ENCODE measurements at places on chromosomes 3 and 15.

DNA sequence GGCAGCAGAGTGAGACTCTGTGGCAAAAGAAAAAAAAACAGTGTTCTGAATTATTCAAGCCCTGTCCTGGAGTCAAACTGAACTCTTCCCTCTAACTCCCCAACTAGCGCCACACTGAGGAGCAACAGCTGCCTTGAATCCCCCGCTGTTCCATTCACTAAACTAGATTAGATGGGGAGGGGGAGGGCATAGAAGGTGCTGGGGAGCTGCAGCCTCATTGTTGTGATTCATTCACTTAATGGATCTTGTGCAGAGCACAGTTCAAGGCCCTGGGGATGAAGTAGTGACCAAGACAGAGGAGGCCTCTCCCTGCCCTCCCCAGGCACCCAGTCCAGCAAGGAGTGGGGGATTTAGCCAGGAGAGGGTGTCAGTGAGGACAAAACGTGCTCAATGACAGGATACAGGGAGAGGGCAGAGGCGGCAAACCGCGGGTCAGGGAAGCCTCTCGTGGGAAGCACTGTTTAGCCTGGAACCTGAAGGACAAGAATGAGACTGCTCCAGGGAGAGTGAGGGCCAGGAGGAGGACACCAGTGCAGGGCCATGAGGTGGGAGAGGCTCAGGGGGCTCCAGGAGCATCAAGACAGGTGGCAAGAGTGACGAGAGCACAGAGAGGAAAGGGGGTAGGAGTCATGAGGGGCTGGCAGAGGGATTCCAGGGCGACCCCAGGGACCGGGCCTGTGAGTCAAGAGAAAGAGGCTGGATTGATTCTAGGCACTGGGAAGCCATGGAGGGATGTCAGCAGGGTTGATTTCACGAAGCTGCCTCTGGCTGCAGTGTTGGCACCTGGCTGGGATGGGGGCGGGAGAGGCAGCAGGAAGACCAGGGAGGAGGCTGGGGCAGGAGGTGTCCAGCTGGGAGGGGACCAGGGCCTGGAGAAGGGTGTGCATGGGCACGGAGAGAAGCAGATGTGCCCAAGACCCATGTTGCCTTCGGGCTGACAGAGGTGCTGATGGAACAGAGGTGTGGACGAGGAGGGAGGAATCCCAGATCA, 31.4 kb downstream of the ALS2CL start:
- no peak for DNase-seq

GRCh38 chr3:127074900-127075360, 92.0 kb downstream of the PLXNA1 start:
- DNase-seq, result peak; percentile 88

DNA sequence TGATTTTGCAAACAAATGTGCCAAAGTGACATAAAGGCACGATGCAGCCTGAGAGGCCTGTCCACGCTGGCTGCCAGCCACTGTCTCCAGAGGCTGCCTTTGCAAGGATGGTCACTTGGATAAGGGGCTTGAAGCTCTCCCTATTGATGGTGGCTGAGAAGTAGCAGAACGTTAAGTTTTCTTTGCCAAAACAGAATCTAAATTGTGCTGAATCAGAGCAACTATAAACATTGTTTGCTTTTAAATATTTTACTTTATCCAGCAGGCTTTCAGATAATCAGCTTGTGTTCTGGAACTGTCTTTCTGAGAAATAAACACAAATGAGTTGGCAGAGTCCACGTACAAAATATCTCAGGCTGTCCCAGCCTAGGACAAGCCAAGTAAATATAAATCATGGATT, 23.8 kb upstream of the CNBP start:
- no peak for DNase-seq

- no peak for DNase-seq
These were observed 6.3 kb downstream of the DUOXA1 start for GRCh38 chr15:45123397-45123796.

DNA sequence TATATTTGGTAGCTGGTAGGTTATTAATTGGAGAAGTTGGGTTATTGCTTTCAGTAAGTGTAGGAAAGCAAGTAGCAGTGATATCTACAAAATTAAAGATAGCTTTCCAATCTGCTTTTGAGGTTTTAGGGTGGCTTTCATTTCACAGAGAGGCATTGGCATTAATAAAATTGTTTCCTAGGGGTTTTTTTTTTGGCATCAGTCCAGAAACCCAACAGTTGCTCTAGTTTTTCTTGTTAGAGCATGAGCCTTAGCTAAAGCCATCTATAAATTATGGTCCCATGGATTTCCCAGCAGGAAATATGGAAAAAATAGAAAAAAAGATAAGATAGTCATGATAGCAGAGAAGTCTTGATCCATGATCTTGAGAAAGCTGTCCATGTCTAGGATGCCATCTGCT, 3.0 kb upstream of the B4GALT4 start:
- DNase-seq, result no peak

- DNase-seq, result no peak
These were observed 74.9 kb upstream of the MFGE8 start for GRCh38 chr15:88987934-88988671.

DNA sequence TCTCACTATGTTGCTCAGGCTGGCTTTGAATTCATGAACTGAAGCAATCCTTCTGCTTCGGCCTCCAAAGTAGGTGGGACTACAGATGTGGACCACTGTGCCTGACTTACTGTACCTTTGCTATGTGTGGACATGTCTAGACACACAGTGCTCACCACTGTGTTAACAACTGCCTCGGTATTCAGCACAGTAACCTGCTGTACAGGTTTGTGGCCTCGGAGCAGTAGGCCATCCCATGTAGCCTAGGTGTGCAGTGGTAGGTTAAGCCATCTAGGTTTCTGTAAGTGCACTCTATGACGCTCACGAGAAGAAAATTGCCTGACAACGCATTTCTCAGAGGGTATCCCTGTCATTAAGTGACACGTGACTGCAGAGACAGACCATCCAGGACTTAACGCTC, 70.3 kb downstream of the TAMM41 start:
- no peak for DNase-seq

DNA sequence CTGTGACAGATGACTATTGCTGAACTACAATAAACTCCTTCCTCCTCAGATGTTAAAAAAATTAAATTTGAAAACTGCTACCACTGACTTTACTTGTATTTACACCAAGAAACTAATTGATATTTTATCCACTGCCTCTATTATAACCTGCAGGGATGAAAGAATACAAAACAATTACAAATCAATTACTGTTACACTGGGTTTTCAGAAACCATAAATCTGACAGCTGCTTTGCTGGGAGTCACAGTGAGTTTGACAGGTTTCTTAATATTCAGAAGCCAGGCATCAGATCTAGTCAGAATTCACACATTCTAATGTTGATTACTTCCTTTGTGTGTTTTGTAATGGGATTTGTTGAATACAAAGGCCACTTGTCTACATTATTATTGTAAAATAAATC, 252.6 kb upstream of the MRPL3 start:
- DNase-seq, result no peak

Measured in femur (tissue), 1 donor.